Stimulated activated CD8-positive, alpha-beta memory T cell treated with anti-CD3 and anti-CD28 coated beads, Interleukin-7, amount 100 ng/mL, for 1 hour (primary cell): ENCODE measurements at places on chromosomes 2 and 18.

DNA sequence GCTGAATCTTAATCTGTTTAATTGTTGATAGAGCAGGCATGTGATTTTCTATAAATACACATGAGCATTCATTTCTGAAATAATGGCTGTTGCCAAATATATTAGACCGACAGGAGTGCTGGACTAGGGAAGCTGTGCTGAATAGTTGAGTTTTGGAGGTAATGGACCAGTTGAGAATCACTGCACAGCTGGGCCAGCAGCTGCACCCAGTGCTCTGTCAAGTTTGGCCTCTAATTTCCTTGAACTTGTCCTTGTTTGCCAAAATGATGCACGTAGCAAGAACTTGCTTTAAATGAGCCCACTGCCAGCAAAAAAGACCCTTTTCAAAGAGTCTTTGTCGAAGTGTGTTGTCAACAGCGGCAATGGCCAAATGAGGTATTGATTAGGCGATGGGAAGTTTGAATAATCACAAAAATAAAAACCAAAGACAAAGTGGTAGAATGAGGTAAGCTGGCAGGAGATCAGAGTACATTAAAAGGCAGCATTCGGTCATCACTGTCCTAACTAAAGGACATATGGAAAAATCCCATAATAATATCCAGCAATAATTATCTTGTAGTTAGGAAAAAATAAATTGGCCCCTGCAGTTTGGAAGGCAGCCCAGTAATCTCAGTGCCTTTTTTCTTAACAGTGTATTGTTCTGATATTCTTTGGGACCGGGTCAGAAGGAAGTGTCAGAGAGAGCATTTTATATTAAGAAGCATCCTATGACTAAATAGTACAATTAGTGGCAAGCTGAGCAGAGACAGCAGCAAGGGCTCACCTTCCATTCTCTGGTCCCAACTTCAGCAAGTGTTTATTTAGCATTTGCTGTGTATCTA is 126.2 kb downstream of the RAPGEF4 start:
- no peak for DNase-seq

DNA sequence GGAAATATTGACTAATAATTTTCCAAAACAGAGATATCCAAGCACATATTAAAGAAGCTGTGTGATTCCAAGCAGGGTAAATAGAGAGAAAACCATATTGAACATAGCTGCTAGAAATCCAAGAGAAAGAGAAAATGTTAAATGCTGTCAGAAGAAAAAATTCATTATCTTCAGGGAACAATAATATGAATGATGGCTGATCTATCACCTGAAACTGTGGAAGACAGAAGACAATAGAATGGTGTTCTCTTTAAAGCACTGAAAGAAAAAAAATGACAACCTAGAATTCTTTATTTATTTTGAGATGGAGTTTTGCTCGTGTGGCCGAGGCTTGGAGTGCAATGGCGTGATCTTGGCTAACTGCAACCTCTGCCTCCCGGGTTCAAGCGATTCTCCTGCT is 17.3 kb downstream of the PPP1CB start:
- DNase-seq = no peak

DNA sequence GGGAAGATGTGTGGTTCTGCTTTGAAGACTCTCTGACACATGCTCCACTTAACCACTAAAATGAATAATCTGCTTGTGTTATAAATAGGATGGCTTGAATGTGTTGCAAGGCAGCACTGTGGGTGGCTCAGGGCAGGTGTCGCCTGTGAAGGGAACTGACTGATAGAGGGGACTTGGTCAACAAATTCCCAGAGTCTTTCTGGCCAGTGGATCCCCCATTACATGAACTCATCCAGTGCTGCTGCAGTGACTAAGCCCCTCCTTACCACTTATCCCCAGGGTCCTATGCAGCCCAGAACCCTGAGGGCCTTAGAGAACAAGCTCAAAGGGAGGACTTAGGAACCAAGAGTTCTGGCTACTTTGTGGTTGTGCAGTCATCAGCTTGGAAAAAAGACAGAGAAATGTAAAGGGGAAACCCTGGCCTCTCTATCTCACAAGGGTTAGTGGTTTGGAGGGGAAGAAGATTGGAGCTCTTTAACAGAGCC is 226.2 kb upstream of the TNP1 start:
- DNase-seq = no peak

GRCh38 chr18:48075707-48076093 is 145.2 kb upstream of the SMAD2 start:
- DNase-seq = no peak

GRCh38 chr18:3455090-3455635 is 5.2 kb downstream of the TGIF1 start:
- no peak for DNase-seq

DNA sequence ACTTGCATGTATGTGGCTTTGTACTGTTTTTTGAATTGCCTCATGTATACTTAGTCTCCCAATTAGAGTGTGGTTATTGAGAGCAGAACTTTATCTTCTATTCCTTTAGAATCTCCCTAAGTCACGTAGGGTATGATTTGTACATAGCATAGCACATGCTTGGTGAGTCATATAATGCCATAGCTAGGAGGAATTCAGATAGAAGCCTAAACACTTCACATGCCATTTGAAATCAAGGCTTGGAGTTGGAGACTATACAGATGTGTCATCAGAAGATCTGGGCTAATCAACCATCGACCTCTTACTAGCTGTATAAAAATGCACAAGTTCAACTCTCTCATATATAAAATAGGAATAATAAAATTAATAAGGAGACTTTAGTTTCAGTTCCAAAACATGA is 222.6 kb upstream of the ST6GAL2 start:
- no peak for DNase-seq

DNA sequence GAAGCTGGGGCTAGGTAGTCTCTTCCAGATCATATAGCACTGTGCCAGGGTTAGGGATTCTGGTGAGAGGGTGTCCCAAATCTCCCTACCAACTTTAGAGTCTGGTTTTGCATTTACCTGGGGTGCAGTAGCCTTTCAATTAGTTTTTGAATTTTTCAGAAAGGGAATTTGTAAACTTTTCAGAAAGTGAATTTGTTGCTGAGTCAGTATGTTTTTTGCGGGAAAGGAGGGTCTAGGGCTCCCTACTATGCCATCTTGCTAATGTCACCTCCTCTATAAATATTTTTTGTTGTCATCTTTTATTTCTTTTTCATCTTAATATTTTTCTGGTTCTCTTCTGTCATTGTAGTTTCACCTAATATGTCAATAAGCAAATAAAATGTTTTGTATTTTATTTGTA is 95.8 kb upstream of the FAM98A start:
- no peak for DNase-seq

GRCh38 chr2:108594982-108595464 is 60.8 kb downstream of the LIMS1 start:
- DNase-seq = no peak

- DNase-seq = no peak
Measured at GRCh38 chr2:40435426-40436092, 16.3 kb downstream of the SLC8A1 start.

GRCh38 chr2:68906716-68907115 is 35.5 kb upstream of the BMP10 start:
- no peak for DNase-seq

GRCh38 chr2:111930875-111931274 is 32.5 kb downstream of the MERTK start:
- DNase-seq = no peak

- DNase-seq = no peak
Measured at GRCh38 chr18:24534737-24535136, 74.3 kb downstream of the HRH4 start.

GRCh38 chr2:3430740-3431490 is 51.4 kb downstream of the TRAPPC12 start:
- no peak for DNase-seq

GRCh38 chr2:70508711-70509462 is 44.7 kb downstream of the TGFA start:
- DNase-seq = no peak

GRCh38 chr2:113316085-113316484 is 37.4 kb upstream of the PAX8 start:
- no peak for DNase-seq

GRCh38 chr2:170235860-170236679 is 58.1 kb downstream of the MYO3B start:
- DNase-seq = no peak

DNA sequence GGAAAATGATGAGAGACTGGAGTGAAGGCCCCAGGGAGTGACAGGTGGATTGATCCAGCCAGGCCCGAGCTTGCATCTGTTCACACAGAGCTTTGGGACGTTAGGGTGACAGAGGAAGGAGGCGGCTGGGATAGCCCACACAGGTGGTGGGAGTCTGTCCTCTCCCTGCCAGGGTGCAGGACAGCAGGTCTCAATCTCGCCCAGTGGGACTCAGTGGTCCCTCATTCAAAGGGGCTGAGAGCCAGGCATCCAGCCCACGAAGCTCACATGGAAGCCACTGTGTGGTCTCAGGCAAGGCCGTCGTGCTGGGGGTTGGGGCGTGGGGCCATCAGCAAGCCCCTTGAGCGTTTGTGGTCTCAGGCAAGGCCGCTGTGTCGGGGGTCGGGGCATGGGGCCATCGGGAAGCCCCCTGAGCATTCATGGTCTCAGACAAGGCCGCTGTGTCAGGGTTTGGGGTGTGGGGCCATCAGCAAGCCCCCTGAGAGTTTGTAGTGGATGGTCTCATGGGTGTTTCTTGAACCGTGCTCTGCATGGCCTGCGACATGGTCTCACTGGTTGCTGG is 8.3 kb downstream of the KCNG2 start:
- no peak for DNase-seq

GRCh38 chr18:8699948-8700347 is 5.4 kb upstream of the MTCL1 start:
- no peak for DNase-seq

- no peak for DNase-seq
Measured at GRCh38 chr18:59063300-59063906, 76.3 kb upstream of the SEC11C start.

DNA sequence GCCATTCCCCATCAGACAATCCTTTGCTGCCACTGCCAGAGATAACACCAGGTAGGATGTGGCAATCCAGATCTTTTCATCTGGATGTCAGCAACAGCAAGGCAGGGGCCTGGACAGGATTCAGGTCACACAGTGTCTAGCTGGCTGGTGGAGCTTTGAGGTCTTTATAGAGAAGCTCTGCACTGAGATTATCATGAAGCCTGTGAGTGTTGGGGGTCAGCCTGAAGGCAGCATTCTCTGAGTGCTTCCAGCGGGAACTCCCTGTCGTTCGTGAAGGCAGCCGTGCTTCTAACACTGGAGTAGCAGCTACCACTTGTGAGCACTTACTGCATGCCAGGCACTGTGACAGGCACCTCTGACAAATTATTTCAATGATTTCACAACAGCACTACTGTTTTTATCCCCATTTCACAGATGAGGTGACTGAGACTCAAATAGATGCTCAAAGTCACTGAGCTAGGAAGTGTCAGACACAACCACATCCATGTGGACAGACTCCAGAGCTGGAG is 85.7 kb downstream of the SEMA4F start:
- no peak for DNase-seq

DNA sequence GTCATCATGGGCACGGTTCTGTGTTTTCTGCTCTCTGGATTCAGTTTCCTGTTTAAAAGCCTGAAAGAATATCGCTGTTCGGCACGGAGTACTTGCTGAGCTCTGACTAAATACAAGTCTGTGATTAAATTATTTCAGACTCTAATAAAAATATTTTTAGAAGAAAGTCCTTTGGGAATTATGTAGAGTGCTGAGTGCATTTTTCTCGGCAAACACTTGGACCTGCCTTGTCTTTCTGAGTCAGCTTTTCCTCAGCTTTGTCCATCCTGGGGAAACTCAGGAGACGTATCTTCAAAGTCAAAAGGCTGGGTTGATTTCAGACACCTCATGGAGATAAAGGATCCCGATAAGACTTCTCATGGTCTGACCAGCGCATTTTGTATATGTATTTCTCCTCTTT is 45.9 kb downstream of the IL1R2 start:
- DNase-seq = no peak

- DNase-seq = no peak
Measured at GRCh38 chr2:120330946-120331822, 14.8 kb upstream of the INHBB start.

GRCh38 chr2:3125001-3125760 is 252.4 kb downstream of the EIPR1 start:
- DNase-seq = no peak

GRCh38 chr2:23008951-23009350 is 376.0 kb upstream of the KLHL29 start:
- no peak for DNase-seq

GRCh38 chr2:24618144-24618543 is 127.1 kb downstream of the NCOA1 start:
- DNase-seq = no peak

DNA sequence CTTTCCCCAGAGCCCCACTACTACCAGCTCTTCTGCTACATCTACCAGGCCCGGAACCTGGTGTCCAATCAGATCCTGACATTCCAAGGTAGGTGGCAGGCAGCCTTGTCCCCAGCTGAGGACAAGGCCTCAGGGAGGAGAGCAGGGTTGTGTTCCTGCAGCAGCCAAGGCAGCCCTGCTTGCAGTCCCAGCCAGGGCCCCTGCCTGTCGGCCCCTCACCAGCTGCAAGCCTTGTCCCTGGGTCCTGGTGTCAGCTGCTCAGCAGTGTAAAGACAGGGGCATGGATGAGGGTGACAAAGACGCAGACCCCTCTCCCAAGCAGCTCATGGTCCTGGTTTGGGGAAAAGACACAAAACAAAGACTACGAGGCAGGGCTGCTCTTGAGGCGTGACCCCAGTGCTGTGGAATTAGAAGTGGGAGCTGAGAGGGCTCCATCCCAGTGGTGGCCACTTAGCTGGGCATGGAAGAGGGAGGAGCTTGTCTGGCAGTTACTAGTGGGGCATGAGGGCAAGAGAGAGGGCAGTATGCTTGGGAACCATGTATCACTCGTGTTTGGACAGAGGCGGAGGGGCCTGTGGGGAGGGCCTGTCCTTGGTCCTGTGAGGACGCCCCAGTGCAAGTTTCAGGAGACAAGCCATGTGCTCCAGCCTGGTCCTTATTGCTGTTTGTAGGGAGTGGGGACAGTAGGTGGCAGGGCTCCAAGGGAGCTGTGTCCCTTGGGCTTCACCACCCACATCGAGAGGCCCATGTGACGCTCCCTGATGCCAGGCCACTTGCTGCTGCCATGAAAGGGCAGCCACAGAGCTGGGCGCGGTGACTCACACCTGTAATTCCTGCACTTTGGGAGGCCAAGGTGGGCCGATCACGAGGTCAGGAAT is 47.5 kb downstream of the LMAN2L start:
- DNase-seq = no peak

GRCh38 chr2:103121106-103121505 is 359.3 kb downstream of the TMEM182 start:
- no peak for DNase-seq

- DNase-seq = no peak
Measured at GRCh38 chr2:605674-606608, 71.3 kb downstream of the TMEM18 start.
